ENCODE measurements at places on chromosomes 1 and 21. TPM values are rescaled to one million over a fixed set of nuclear protein-coding genes. Genes with fewer than 3 reads are reported as not detected.
A peak's percentile ranks its signal among the peaks of the same experiment; 100 is the strongest.

The PTGFRN gene
- 76.4 TPM for total RNA-seq

The CD1B gene
- total RNA-seq, result not detected

The THEM5 gene
- not detected for total RNA-seq

The EPS8L3 gene
- not detected for total RNA-seq

The FMN2 gene
- 1.5 TPM for total RNA-seq

DNA sequence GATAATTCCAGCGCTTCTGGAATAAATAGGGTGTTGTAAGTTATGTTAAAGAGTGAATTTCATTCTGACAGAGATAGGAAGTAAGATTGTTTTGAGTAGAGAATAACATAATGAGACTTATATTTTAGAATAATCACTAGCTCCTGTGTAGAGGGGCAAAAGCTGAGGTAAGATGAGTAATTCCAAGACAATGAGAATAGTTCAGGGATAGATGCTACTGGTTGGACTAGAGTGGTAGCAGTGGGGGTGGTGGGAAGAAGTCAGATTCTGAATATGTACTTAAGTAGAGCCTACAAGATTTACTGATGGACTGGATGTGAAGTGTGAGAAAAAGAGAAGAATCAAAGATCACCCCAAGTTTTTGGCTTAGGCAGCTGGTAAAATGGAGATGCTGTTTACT lies 23.3 kb upstream of the MOV10 start:
- no peak for DNase-seq

GRCh38 chr1:168989985-168990384 lies 116.5 kb upstream of the ATP1B1 start:
- DNase-seq, result no peak

DNA sequence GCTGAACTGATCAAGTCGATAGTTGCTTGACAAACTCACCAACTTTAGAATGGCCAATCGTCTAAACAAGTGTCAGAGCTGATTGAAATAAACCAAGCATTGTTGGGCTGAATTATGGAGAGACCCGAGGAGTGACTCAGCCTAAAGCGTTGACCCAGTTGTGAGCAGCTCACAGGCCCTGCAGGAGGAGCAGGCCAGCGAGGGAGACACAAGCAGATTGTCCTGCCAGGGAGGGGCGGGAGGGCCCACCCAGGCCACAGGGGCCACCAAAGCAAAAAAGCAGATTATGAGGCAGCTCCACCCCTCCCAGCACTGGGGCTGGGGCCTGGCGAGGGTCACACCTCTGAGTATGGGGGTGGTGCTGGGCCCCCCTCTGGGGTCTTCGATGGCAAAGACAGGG lies 10.1 kb upstream of the MATN1 start:
- no peak for DNase-seq

- no peak for DNase-seq
Observed at GRCh38 chr1:74780594-74780993, 47.6 kb downstream of the TYW3 start.

- DNase-seq, result no peak
Observed at GRCh38 chr1:206686478-206687249, 2.0 kb downstream of the MAPKAPK2 start.

DNA sequence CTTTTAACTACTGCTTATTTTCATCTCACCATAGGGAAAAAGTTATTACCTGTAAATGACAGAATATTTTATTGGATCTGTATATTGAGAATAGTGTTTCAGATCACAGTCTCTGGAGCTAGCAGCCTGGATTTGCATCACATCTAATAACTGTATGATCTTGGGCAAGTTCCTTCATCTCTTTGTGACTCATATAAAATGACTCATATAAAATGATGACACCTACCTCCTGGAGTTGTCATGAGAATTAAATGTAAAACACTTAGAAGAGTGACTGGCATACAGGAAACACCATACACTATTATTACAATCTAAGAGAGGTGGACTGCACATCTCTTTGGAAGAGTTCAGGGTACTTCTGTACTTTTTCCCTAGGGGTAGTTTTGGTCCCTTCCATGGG lies 421.3 kb downstream of the NEGR1 start:
- DNase-seq, result no peak

- no peak for DNase-seq
Observed at GRCh38 chr1:203307641-203308126, 2.4 kb downstream of the BTG2 start.

DNA sequence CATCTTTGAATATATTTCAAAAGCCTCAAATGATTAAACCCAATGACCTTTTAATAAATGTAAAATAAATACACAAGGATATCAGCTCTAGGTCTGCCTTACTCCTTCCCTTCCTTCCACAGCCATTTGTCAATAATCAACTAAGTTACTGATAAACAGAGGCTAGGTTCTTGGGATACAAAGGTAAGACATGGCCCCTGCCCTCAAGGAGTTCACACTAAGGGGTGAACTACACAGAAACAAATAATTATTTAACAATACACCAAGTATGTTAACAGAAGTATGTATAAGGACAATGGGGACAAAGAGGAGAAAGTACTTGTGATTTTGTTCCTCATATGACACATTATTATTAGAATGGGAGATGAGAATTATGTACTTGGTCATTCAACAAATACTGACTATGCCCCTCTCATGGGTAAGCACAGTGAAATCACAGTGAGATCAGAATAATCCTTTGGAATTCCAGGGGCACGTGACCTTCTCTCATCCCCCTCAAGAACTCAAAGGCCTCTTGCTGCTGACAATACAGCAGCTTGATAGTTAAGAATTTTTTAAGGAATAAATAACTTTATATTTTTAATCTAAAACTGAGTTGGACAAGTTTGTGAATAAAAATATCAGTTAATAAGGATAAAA lies 40.2 kb downstream of the ATP1B1 start:
- no peak for DNase-seq

GRCh38 chr1:226364514-226364899 lies 43.4 kb downstream of the PARP1 start:
- DNase-seq, result no peak

DNA sequence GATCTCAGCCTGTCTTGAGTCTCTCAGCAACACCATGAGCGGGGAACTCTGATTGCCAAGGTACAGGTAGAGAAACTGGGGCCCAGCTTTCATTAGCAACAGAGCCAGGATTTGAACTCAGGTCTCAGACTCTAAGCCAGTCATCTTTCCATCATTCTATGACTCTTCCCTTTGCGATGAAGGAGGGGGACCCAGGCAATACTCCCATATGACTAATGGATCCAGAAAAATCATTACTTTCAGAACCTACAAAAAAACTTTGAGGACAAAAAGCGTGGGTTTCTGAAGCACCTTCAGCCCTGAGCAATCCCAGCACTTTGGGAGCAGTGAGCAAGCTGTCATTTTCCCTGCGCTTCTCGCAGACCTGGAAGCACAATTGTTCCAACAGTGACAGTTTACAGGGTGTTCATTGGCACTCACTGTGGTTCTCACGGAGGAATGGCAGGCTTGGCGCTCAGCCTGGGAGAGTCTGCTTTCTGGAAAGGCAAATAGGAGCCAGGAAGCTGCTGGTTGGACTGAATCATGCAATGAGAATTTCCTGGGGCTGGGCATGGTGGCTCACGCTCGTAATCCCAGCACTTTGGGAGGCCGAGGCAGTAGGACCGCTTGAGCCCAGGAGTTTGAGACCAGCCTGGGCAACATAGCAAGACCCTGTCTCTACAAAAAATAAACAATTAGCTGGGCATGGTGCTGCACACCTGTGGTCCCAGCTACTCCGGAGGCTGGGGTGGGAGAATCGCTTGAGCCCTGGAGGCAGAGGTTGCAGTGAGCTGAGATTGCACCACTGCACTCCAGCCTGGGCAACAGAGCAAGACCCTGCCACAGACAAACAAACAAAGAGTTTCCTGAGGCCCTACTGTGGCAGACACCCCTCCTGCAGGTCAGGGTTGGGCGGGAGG lies 40.1 kb downstream of the SLC2A7 start:
- DNase-seq, result peak; percentile 98

DNA sequence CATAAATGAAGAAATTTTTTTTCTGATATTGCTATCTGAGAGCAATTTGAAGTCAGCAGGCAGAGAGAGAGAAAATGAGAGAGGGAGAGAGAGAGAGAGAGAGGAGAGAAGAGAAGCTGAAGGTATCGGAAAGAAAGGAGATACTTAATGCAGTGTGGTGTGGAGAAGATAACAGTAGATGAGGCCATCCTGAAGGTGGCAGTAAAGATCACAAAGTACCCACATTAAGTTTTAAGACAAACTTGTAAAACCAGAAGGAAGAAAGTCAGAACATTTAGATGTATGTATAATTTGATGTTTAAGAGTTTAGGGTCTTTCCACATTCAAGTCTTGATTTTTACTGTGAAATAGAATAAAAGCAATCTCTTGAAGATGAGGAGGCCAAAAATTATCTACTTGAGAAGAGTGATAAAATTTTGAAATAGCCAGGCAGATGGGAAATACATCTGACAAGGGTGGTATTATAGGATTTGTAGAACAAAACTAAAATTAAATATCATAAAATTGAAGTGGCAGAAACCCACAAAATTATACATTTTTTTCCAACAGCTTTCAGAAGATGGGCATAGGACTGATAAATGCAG lies 1753.4 kb downstream of the MRPL39 start:
- DNase-seq, result no peak

DNA sequence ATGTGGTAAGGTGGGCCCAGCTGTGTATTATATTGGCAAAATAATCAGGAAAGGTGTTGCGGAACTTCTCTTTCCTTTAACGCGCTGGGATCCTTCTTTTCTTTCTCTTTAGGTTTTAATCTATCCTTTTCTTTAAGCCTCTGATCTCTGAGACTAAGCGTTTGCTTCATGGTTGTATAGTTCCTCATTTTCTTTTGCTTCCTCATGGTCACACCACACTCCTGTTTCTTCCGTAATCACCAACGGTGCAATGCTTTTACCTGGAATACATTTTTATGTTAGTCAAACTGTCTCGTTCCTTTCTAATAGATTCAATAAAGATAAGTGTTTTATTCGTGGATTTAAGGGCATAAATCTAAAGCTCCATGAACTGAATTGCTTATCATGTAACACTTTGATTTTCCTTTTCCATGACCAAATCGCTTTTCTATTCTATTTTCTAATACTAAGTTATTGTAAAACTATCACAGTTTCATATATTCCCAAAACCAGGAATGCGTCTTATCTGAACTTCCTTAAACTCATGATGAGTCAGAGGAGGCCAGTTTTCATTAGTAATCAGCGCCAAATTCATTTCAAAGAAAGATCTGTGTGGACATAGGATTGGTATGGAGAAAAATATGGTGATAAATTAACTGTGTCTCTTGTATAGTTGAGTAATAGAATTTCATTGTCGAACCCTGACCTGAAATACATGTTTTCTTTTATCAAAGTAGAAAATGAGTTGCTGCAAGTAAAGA lies 12.2 kb downstream of the SDCCAG8 start:
- peak; percentile 82 for DNase-seq

GRCh38 chr1:78279051-78279450 lies 211.7 kb upstream of the PTGFR start:
- no peak for DNase-seq

DNA sequence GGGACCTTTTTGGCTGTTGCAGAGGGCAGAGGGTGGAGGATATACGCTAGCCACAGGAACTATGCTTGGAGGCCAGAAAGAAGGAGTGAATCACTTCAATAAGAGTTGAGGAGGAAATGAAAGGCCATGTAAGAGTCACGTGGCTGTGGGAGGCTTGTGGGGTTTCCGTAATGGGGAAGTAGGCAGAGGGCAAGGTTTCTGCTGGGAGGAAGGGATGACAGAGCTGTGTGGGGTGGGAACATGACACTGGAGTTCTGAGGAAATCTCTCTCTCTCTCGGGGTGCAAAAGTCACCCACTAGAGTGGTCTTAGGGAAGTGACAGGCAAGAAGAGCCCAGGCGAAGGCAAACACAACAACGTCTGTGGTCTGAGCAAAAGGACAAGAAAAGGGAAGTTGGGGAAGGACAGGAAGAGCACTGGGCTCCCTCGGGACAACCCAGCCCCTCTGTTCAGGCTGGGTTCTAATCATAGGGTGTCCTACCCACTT lies 3.9 kb upstream of the CD1C start:
- no peak for DNase-seq

- no peak for DNase-seq
Observed at GRCh38 chr1:50548243-50548642, 125.0 kb upstream of the DMRTA2 start.
